Cortex of kidney (tissue), 1 donor: ENCODE measurements at places on chromosomes 4 and X.

- no peak for DNase-seq
Measured at GRCh38 chr4:75834772-75835154, 67.5 kb downstream of the PPEF2 start.

- peak; percentile 5 for DNase-seq
Measured at GRCh38 chr4:186724864-186725468, 1.3 kb upstream of the FAT1 start.

GRCh38 chr4:5969336-5969735 is 48.9 kb downstream of the C4orf50 start:
- no peak for DNase-seq

DNA sequence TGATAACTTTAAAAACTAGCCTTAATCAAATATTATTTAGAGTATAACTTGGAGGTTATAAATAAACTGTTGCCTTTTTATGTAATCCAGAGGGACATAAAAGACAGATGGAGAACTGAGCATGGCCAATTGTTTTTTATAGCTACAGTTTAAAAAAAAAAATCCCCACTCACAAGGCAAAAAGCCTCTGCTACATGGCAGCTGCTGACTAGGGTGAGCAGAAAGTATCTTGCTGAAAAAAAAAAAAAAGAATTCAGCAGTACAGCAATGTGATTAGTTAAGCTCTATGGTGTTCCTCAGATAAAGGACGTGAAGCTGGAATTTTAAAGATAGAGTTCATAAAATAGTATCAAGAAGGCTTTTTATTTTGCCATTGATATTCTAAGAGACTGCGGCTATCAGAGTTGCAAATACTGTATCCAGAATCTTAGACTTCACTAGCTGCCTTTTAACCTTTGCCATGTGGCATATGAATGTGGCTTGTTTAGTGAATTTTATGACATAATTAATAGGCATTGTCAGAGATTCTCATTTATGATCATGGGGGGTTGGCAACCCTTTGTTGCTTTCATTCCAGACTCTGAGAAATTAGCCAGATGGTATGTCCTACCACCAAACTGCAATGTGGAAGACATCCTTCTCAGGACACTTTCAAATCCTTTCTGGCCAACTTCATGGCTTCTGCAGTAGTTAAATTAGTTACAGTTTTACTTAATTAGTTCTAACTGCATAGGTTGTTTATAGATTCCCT is 498.0 kb downstream of the STPG2 start:
- DNase-seq: no peak

GRCh38 chr4:74120086-74120485 is 21.1 kb upstream of the CXCL2 start:
- no peak for DNase-seq

- no peak for DNase-seq
Measured at GRCh38 chr4:36303426-36304137, 22.2 kb downstream of the DTHD1 start.

- DNase-seq: no peak
Measured at GRCh38 chr4:124481123-124481522, 231.4 kb downstream of the ANKRD50 start.

DNA sequence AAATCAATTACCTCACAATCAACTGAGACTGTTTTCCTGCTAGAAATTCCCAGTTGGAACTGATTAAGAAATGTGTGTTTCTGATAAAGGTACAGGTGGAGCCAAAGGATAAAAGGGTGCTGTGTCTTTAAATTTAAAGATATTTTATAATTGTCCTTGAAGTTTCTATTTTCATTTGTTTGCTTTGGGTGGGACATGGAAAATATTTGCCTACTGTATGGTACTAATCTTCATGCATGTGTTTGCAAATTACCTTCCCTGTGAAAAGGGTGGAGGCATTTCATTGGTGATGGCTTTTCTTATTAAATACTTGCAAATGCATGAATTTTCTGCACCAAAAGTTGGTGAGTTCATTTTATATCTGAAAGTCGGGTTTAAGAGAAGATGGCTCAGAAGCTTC is 215.9 kb downstream of the RELL1 start:
- DNase-seq: no peak

DNA sequence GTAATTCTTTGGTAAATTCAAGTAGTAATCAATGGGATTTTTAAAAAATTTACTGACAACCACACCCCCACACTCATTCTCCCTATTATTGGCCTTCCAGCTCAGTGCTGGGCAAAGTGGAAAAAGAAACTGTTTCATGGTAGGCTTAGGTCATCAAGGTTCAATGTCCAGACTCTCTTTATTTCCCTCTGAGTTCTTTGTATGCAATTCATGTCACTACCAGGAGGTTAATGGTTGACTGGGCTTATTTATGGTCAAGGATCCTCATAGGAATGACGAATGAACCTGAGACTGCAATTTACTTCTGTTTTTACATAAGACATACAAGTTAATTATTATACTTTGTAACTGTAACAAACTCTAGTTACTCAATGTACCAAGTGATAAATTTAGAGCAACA is 403.2 kb downstream of the KLHL13 start:
- DNase-seq: no peak

GRCh38 chrX:11214346-11215190 is 78.6 kb upstream of the AMELX start:
- DNase-seq: no peak

GRCh38 chr4:77052352-77052751 is 23.4 kb downstream of the CCNI start:
- DNase-seq: no peak

DNA sequence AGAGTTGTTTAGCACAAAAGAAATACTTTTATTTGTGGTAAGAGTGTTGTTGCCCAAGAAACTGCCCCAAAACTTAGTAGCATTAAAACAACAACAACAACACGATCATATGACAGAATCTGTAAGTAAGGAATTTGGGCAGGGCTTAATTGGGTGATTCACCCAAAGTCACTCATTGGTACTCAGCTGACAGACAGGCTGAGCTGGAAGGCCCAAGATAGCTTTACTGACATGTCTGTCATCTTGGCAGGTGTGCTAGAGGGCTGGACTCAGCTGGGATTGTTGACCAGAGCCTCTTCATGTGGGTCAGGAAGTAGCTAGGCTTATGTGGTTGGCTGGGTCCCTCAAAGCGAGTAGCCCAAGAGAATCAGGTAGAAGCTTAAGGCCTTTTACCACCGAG is 52.3 kb downstream of the KIAA0232 start:
- no peak for DNase-seq

GRCh38 chrX:143571521-143571920 is 54.2 kb upstream of the SPANXN3 start:
- DNase-seq: no peak

GRCh38 chr4:165602621-165603020 is 223.8 kb downstream of the CPE start:
- no peak for DNase-seq

GRCh38 chr4:53703267-53703655 is 112.0 kb upstream of the LNX1 start:
- no peak for DNase-seq
